ENCODE measurements at places on chromosomes 2 and 18.
A peak's percentile ranks its signal among the peaks of the same experiment; 100 is the strongest.

DNA sequence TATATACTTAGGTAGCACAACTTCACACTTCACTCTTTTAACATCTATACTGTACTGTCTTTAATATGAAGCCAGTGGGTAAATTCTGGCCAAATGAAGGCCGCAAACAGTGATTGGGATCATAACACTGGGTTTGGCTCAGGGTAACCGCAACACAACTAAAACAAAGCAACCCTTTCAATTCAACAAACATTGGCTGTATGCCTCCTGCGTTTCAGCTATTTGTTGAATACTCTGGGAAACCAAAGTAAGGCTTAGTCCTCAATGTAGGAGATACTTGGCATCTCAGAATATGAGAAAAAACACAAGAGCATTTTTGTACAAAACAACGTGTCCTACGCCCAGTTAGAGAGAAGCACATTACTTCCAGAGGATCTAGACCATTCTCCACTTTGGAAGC, 693.3 kb upstream of the KLHL29 start:
- DNase-seq: no peak

DNA sequence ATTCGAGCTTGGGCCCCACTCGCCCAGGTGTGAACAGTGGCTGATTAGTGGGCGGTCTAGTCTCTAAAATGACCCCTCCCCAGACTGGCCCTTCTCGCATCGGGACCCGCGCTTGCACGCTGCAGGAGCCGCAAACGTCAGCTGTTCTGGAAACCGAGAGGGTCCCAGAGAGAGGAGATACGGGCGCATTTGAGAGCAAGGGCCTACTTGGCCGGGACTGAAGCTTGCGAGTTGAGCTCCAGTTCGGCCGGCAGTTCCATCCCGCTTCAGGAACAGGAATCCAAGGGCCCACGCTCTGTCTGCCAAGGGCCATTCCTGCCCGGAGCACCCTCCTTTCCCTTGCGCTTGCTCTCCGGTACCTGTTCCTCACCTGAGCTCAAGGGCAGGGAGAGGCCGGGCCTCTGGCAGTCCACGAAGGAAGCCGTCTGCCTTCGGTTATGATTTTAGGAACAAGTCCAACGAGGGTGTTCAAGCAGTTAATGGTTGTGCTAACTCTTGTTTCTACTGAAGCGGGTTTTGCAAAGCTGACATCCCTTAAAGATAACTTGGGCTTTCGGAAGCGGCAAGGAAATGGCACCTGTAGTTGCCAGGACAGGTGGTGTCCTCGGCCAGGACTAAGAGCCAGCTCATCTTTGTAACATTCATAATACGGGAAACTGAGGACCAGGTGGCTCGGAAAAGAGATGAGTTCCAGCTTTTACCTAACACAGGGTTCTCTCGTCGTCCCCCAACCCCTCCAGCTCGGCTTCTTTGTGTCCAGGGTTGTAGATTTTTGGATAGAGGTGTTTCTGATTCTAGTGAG, 3.9 kb upstream of the DLX1 start:
- peak; percentile 24 for DNase-seq

DNA sequence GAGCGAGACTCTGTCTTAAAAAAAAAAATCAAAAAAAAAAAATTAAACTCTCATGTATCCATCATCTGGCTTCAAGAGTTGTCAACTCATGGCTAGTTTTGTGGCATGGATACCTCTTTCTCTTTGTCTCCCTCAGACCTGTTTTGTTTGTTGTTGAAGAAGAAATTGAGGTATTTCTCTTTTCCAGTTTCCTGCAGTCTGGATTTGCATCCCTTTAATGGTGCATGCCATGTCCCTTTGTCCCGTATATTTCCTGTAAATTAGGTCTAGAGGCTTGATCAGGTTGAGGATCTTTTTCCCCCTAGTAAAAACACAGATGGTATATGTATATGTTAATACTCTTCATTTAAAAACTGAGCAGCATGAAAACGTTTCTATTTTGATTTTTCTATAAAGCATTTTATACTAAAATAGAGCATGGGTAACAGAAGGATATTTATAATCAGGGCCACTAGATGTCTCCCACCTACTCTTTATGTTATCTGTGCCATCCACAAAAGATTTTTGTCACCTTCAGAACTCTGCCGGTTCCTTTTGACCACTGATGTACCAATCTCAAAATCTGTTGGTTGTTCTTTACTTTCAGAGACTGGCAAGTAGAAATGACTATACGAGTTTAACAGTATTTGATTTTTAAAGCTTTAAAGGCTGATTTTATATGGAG, 80.1 kb downstream of the GALNT1 start:
- DNase-seq: no peak

DNA sequence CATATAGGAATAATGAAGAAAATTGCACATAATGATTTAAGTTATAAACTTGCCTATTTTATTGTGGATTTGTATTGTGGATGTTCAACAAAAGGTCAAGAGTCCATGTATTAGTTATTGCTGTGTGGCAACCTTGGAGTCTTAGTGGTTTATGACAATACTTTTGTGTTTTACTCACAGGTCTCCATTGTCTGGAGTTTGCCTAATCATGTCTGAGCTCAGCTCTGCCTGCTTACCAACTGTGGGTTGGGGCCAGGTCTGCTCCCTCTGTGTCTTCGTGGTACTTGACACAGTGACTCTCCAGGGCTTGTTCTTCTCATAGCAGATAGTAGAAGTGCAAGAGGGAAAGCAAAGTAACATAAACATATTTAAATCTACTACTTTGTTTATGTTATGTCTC, 382.5 kb downstream of the CBLN2 start:
- no peak for DNase-seq

DNA sequence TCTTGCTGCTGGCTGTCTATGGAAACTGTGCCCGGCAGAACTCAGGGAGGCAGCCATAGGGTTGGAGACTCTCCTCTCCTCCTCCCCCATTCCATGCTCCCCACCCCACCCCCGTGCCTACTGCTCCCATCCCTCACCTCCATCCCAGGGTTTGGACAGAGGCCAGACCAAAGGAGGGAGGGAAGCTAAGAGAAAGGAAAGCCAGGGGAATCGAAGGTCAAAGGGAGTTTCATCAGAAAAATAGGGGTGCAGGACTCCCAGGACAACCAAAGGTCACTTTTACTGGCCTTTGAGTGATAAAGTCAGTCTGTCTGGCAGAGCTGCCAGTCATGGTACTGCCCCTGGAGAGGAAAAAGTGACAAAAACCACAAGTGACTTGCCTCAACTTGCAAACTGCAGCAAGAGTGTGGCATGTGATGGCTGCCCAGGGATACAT, 187.3 kb upstream of the CTAGE1 start:
- no peak for DNase-seq

- no peak for DNase-seq
Observed at GRCh38 chr2:118154176-118154575, 65.9 kb downstream of the INSIG2 start.
